ENCODE measurements at places on chromosomes 6 and 20. TPM values are rescaled to one million over a fixed set of nuclear protein-coding genes. Genes with fewer than 3 reads are reported as not detected.

Gene FOXA2
- total RNA-seq, result 124 TPM

Gene SEMG1
- total RNA-seq, result not detected

Gene GCNT2
- 8.2 TPM for total RNA-seq

Gene ITCH
- 85.5 TPM for total RNA-seq

Gene C6orf89
- total RNA-seq, result 29.9 TPM

Gene CGA
- total RNA-seq, result 5.5 TPM

Gene CBLN4
- not detected for total RNA-seq
